ENCODE measurements at places on chromosomes 3 and 15.

DNA sequence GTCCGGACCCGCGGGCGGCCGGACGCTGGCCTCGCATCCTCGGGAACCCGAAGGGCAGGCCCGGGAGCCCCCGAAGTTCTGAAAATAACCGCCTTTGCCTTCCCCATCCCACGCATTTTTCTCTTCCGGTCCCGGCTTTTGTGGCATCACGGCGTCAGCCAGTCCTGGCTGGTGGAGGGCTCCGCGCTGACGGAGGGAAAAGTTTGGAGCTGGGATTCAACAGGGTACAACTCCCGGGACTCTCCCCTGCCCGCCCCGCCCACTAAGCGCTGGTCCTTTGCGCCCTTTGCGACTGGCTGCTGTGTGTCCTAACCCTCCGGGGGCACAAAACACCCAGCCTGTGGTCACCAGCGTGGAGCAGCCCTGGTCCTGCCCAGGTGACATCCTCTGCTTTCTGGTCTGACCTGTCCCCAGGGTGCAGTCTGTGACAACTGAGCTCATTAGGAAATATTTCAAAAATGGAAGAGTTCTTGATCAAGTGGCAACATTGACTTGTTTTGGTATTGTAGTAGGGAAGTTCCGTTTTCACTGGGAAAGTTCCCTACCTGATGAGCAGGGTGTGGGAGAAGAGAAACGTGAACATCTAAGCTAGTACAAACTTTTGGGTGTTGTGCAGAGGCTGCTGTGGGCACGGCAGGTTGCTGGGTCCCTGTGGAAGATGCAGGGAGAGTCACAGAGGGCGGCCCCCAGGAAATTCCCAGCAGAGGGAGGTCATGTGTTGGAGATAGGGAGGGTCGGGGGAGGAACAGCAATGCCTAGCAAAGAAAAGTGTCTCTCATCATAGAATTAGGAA is 775 bp downstream of the ARNT2 start:
- peak; percentile 52 for DNase-seq

GRCh38 chr3:140148824-140149390 is 213.9 kb downstream of the CLSTN2 start:
- no peak for DNase-seq

GRCh38 chr3:28150465-28151206 is 90.8 kb upstream of the CMC1 start:
- no peak for DNase-seq

DNA sequence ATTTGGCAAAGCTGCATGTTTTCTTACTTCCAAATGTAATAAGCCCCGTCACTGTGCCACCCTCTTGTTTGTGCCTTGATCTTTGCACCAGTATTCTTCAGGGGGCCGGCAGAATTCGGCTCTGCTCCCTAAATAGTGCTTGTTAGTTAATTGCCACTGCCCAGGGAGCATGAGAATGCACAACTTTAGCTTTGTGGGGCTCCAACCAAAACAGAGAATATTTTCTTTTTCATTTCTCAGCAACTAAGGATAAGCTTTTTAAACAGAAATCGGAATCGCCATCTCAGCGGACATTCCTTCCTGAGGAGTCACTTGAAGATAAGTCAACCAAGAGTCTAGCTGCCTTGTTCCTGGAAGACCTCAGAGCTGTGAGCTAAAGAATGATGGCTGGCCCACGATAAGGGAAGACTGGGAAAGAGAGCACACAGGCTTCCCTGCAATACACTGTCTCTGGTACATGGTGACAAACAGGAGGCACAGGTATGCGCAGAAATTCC is 106.0 kb downstream of the LRIG1 start:
- DNase-seq, result no peak

- no peak for DNase-seq
These were observed 1027.7 kb downstream of the PLOD2 start for GRCh38 chr3:145133281-145133680.

GRCh38 chr15:70062321-70062956 is 35.3 kb downstream of the TLE3 start:
- peak; percentile 94 for DNase-seq

- no peak for DNase-seq
These were observed 236.6 kb downstream of the MFSD1 start for GRCh38 chr3:159038405-159038804.

- DNase-seq, result no peak
These were observed 113.2 kb upstream of the FGF7 start for GRCh38 chr15:49309889-49310288.

GRCh38 chr15:66237513-66238235 is 15.9 kb downstream of the MEGF11 start:
- no peak for DNase-seq

DNA sequence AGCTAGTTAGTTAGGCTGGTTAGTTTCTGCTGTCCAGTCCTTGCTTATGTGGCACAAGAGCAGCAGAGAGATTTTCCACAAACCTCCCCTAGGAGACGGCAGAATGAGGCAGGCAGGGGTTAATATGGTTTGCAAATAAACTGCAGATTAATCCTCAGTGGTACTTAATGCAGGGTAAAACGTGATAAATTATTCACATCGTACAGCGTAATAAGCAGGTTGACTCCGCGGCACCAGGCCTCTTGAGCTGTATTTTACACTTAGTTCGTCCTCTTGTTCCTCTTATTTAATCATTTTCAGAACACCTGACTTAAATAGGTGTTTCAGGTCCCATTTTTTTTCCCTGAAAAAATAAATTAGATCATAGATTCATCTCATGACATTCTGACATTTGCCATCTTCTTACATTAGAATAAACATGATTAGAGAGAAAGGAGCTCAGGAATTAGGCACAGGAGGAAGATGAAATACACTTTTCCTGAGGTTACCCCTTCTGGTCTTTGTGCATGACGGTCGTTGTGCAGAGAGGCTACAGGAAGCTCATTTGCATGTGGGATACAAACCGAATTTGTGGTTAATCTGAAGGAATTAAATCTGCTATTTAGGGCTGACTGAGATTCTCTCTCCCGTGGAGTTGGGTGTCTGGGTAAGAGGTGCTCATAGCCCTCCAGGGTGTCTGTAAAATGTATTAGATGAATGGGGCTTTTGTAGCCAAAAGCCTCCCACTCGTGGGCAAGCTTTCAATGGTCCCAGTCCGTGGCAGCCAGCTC is 27.1 kb upstream of the VPS8 start:
- DNase-seq, result no peak

- no peak for DNase-seq
These were observed 303.3 kb upstream of the ATP10A start for GRCh38 chr15:26166429-26166828.

GRCh38 chr15:41493902-41494189 is 172 bp downstream of the ITPKA start:
- DNase-seq, result no peak

DNA sequence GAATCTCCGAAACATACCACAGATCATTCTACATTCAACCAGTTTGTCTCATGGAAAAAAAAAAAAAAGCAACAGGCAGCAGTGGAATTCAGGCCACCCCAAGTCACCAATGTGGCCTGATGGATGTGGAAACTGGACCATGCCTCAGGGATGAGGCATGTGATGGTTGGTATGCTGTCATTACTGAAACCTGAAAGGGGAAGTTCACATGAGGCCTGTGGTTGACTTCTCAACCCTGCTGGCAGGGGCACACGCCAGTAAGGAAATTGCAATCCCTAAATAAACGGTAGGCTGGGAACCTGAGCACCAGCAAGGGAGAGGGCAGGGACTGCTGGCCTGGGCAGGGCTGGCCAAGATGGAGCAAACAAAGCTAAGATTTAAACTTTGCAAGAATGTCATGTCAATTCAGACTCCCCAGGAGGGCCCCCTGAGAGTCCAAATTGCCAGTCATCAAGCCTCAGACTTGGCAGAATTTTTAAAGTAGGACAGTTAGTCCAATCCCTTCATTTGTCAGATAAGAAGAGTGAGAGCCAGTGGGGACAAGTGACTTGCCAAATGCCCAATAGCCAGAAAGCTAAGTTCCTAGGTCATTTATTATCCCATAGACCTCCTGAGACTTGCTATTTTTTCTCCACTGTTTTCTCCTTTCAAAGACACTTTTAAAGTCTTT is 310.4 kb downstream of the ERC2 start:
- no peak for DNase-seq

- DNase-seq, result peak; percentile 30
These were observed 2.6 kb upstream of the FOXP1 start for GRCh38 chr3:71585887-71586809.

GRCh38 chr3:155442072-155442471 is 148.6 kb upstream of the STRIT1 start:
- DNase-seq, result no peak

Data from SW480 (cell line).